Mesenteric fat pad (tissue), 1 donor: ENCODE measurements at places on chromosomes 16 and 17. TPM values are rescaled to one million over a fixed set of nuclear protein-coding genes. Genes with fewer than 3 reads are reported as not detected.

The DBF4B gene
- 5.2 TPM for total RNA-seq

The INCA1 gene
- 0.71 TPM for total RNA-seq

The GLP2R gene
- total RNA-seq = 6.7 TPM

The TRAPPC1 gene
- 97.5 TPM for total RNA-seq

The PTGES3L gene
- total RNA-seq = not detected

The CDH15 gene
- not detected for total RNA-seq

The CCL17 gene
- total RNA-seq = not detected

The RASL10B gene
- total RNA-seq = 24.3 TPM

The BRIP1 gene
- 0.45 TPM for total RNA-seq

The USP6 gene
- total RNA-seq = 0.26 TPM

The ADCY9 gene
- total RNA-seq = 11.7 TPM

The ALDOC gene
- 24.8 TPM for total RNA-seq

The TBX6 gene
- 0.67 TPM for total RNA-seq

The RNF157 gene
- total RNA-seq = 28.0 TPM

The ASB16 gene
- not detected for total RNA-seq

The RMI2 gene
- total RNA-seq = 0.45 TPM

The ZG16 gene
- not detected for total RNA-seq

The SEPTIN12 gene
- not detected for total RNA-seq

The ATP2A3 gene
- 9.7 TPM for total RNA-seq

The TLCD2 gene
- 30.1 TPM for total RNA-seq

The CSNK2A2 gene
- 66.1 TPM for total RNA-seq

The CRYBA1 gene
- not detected for total RNA-seq

The MT1H gene
- 0.58 TPM for total RNA-seq

The SMPD3 gene
- 0.58 TPM for total RNA-seq

The HCFC1R1 gene
- 26.5 TPM for total RNA-seq

The TP53TG3F gene
- not detected for total RNA-seq

The FAM83G gene
- total RNA-seq = 8.9 TPM

The SLC13A5 gene
- 0.48 TPM for total RNA-seq

The APOBR gene
- total RNA-seq = 4.1 TPM

The DNAI2 gene
- not detected for total RNA-seq

The CDYL2 gene
- total RNA-seq = 24.0 TPM

The TP53TG3B gene
- not detected for total RNA-seq

The HASPIN gene
- 0.16 TPM for total RNA-seq

The CCL16 gene
- total RNA-seq = not detected

The OTOP2 gene
- total RNA-seq = not detected

The ATP1B2 gene
- 1.4 TPM for total RNA-seq

The GLG1 gene
- total RNA-seq = 102 TPM

The FNDC8 gene
- total RNA-seq = not detected

The CCDC40 gene
- total RNA-seq = 7.9 TPM

The G6PC1 gene
- not detected for total RNA-seq

The FOXC2 gene
- total RNA-seq = 0.42 TPM

The RAMP2 gene
- total RNA-seq = 58.2 TPM

The C16orf92 gene
- total RNA-seq = not detected

The LITAF gene
- 191 TPM for total RNA-seq
